Activated naive CD8-positive, alpha-beta T cell treated with anti-CD3 and anti-CD28 coated beads, Interleukin-2, amount 10 ng/mL, durations not matched to agents 7 days and 5 days (primary cell): ENCODE measurements at places on chromosomes 7 and 10. TPM values are rescaled to one million over a fixed set of nuclear protein-coding genes. Genes with fewer than 3 reads are reported as not detected.

- DNase-seq: no peak
- H3K27me3 ChIP-seq: no peaks in the 10 kb centered on the region
- H3K4me3 ChIP-seq: no peak overlapping the region
- H3K36me3 ChIP-seq: peaks cover 2% of the 10 kb centered on the region
Measured at GRCh38 chr7:7972128-7972527, 3.5 kb downstream of the GLCCI1 start.

GRCh38 chr7:19783541-19783940 is 10.1 kb upstream of the TMEM196 start:
- H3K27me3 ChIP-seq: no peaks in the 10 kb centered on the region
- no peak for DNase-seq
- H3K27ac ChIP-seq: no peak overlapping the region
- no peaks in the 10 kb centered on the region for H3K36me3 ChIP-seq

DNA sequence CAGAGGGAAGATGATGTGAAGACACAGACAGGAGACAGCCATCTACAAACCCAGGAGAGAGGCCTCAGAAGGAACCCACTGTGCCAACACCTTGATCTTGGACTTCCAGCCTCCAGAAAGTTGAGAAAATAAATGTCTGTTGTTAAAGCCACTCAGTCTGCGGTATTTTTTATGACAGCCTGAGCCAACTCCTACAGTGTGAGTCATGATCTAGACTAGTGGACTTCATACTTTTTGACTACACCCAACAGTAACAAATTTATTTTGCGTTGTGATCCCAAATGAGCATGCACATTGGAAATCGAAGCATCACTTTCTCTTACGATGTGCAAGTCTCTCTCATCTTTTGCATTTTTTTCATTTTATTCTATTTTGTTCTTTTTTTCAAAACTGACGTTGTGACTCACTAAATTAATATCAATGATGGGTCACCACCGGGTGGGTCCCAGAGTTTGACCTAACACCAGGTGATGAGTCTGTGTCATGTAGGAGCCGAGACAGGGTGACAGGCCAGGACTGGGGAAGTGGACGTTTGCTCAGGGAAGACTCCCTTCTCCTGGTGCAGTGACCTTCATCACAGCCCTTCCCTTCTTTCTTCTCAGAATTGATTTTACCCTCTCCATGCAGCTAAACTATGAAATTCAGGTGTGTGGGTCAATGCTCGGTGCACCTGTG is 28.9 kb downstream of the PHYH start:
- no peaks in the 10 kb centered on the region for H3K36me3 ChIP-seq
- no peak for DNase-seq
- no peak overlapping the region for H3K27ac ChIP-seq
- peaks cover 1% of the 10 kb centered on the region for H3K27me3 ChIP-seq

The LIPK gene
- total RNA-seq: not detected

DNA sequence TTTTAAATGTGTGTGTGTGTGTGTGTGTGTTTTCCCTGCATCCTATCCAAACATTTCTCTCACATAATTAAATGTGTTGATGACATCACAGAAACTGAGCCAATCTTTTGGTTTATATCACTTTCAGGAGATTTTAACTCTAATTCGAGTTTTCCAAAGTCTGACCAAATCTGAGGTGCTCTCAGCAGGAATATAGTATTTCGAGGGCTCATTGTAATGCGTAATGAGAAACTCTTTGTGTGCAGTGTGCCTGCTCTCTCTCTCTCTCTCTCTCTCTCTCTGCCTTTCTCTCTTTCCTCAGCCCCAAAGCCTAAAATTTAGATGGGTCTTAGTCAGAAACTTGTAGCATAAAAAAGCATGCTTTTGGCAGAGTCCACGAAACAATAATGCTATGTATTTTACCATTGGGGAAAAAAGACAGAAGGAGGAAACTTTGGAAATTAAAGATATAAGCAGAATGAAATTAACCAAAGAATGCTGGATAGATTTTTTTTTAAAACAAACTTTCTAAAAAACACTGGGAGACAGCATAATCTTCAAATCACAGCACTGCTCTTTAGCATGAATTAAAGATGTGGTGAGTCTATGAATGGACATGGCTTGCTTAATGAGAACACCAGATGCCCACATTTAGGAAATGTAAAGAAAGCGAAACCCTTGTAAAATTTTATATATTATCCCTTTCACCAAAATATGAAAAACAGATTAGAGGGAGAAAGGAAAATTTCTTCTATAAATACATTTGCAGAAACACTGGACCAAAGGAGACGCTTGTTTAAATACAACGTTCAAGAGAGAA is 206.8 kb upstream of the HABP2 start:
- no peak overlapping the region for H3K4me3 ChIP-seq
- H3K27ac ChIP-seq: no peak overlapping the region
- H3K36me3 ChIP-seq: no peaks in the 10 kb centered on the region

GRCh38 chr7:79810916-79811315 is 323.7 kb upstream of the GNAI1 start:
- peaks cover 4% of the 10 kb centered on the region for H3K27me3 ChIP-seq
- no peaks in the 10 kb centered on the region for H3K36me3 ChIP-seq
- H3K4me3 ChIP-seq: no peak overlapping the region
- DNase-seq: no peak

GRCh38 chr10:114103284-114103683 is 59.6 kb downstream of the ADRB1 start:
- peaks cover 40% of the 10 kb centered on the region for H3K27me3 ChIP-seq
- H3K36me3 ChIP-seq: no peaks in the 10 kb centered on the region
- peaks cover 20% of the 10 kb centered on the region for H3K4me1 ChIP-seq
- H3K27ac ChIP-seq: no peak overlapping the region

The ABCB8 gene
- total RNA-seq: 48.3 TPM

GRCh38 chr10:87646935-87647334 is 12.7 kb upstream of the PAPSS2 start:
- H3K27me3 ChIP-seq: peaks cover 3% of the 10 kb centered on the region
- no peaks in the 10 kb centered on the region for H3K4me1 ChIP-seq
- no peaks in the 10 kb centered on the region for H3K36me3 ChIP-seq
- no peak for DNase-seq
- no peak overlapping the region for H3K27ac ChIP-seq
- H3K4me3 ChIP-seq: no peak overlapping the region

DNA sequence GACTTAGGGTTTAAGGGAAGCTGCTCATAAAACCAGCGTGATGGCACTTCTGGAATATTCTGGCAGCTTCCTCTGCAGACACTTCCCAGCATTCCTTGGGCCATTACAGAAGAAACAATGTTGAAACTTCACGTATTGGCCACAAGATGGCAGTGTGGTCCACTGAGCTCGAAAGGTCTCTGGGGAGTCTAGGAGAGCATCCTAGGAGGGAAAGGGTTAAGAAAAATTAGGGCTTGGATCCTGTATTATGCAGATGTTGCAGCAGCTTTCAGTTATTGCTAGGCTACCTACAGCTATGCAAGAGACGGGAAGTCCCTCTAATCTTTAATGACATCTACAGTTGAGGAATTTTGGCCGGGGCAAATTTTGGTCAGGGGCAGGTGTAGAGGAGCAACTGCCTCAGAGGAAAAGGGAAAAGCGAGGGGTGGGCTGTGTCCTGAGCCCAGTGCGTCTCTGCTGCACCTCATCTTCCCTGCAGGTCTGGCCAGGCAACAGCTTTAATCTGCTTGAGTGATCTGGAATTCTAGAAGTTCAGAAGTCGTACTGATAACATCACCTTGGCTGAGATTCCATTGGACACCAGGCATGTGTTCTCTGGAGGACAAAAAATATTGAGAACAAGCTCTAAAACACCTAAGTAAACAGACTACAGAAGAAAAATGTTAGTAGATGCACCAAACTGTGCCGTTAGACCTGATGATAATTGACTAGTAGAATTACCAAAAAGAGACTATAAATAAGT is 220.8 kb upstream of the PRSS58 start:
- H3K4me1 ChIP-seq: peaks cover 40% of the 10 kb centered on the region
- DNase-seq: no peak
- H3K27me3 ChIP-seq: no peaks in the 10 kb centered on the region

- H3K4me3 ChIP-seq: no peak overlapping the region
- no peaks in the 10 kb centered on the region for H3K27me3 ChIP-seq
- no peaks in the 10 kb centered on the region for H3K4me1 ChIP-seq
- no peaks in the 10 kb centered on the region for H3K36me3 ChIP-seq
- no peak overlapping the region for H3K27ac ChIP-seq
- no peak for DNase-seq
Measured at GRCh38 chr7:114365791-114366190, 48.8 kb upstream of the FOXP2 start.

GRCh38 chr10:118107541-118107940 is 60.8 kb upstream of the RAB11FIP2 start:
- DNase-seq: no peak
- peaks cover 3% of the 10 kb centered on the region for H3K36me3 ChIP-seq
- H3K4me3 ChIP-seq: no peak overlapping the region
- peaks cover 12% of the 10 kb centered on the region for H3K27me3 ChIP-seq

DNA sequence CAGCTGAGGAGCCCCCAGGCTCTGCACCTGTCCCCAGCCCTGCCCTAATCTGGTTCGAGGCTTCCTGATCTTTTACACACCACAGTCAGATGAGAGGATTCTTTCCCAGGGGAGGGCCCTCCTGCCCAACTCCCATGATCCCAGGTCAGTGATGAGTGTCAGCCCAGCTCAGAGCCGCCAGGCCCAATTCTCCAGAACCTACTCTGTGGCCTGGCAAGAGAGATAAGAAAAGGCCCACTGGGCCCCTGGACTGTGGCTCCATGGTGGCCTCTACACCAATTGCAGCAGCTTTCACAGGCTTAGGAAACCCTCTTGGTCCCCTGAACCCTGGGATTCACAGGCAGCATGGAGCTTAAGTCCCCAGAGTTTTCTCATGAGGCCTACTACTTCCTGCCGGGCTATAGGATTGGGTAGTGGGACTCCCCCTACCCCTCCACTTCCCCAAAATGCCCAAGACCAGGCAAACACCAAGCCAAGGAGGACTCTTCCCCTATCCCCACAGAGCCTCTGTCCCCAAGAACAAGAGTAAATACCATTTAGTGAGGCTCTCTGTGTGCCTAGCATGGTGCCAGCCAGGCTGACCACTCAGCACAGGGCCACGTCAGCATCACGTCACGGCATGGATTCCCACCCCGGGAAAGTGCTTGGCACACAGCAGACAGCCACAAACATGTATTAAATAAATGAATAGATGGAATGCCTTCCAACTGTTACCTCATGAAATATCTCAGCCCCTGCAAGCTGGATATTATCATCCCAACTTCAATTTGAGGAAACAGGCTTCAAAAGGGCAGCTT is 100.0 kb downstream of the GRID1 start:
- no peaks in the 10 kb centered on the region for H3K36me3 ChIP-seq
- peaks cover 22% of the 10 kb centered on the region for H3K27me3 ChIP-seq
- H3K27ac ChIP-seq: no peak overlapping the region
- peaks cover 2% of the 10 kb centered on the region for H3K4me1 ChIP-seq

- H3K27ac ChIP-seq: no peak overlapping the region
- DNase-seq: no peak
- peaks cover 2% of the 10 kb centered on the region for H3K4me1 ChIP-seq
- no peaks in the 10 kb centered on the region for H3K36me3 ChIP-seq
Measured at GRCh38 chr7:142401951-142402350, 144.1 kb upstream of the PRSS58 start.

DNA sequence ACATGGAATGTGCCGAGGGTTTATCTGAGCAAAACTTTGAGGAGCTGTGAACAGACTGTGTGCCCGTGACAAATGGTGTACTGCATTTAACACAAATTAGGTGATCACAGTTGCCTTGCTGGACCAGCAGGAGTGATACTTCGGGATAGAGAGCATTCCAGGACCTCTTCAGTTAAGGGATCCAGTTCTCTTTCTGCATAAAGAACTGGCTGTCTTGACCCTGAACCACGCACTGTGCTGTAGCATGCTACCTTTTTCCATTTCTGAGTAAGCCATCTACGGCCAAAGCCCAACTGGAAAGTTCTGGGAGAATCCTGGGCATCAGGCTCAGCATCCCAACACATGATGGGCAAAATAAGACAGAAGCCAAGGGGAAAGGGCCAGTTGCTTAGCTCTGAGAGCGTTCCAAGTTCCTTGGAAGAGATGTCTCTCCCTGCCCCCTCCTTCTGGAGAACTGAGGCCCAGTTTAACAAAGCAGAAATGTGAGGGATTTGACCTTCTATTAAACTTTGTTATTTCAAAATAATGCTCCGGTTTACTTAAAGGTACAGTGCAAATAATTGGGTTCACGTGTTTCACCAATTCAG is 37.9 kb upstream of the ADD3 start:
- H3K4me1 ChIP-seq: no peaks in the 10 kb centered on the region
- peaks cover 3% of the 10 kb centered on the region for H3K27me3 ChIP-seq
- no peak for DNase-seq
- no peak overlapping the region for H3K27ac ChIP-seq

GRCh38 chr7:149561072-149561471 is 63.5 kb upstream of the ZNF746 start:
- peaks cover 9% of the 10 kb centered on the region for H3K4me1 ChIP-seq
- no peak for DNase-seq
- no peak overlapping the region for H3K27ac ChIP-seq
- H3K4me3 ChIP-seq: no peak overlapping the region

- H3K27ac ChIP-seq: no peak overlapping the region
- no peaks in the 10 kb centered on the region for H3K36me3 ChIP-seq
- H3K4me1 ChIP-seq: no peaks in the 10 kb centered on the region
- H3K4me3 ChIP-seq: no peak overlapping the region
Measured at GRCh38 chr7:3730276-3730675, 429.2 kb downstream of the SDK1 start.
